ENCODE measurements at places on chromosomes 2 and 18.
A peak's percentile ranks its signal among the peaks of the same experiment; 100 is the strongest.

- no peak for DNase-seq
Measured at GRCh38 chr2:239822146-239822831, 202.9 kb downstream of the NDUFA10 start.

- DNase-seq: no peak
Measured at GRCh38 chr2:119723186-119723585, 36.5 kb upstream of the PTPN4 start.

GRCh38 chr2:69827796-69828540 lies 1.5 kb upstream of the GMCL1 start:
- DNase-seq: no peak

DNA sequence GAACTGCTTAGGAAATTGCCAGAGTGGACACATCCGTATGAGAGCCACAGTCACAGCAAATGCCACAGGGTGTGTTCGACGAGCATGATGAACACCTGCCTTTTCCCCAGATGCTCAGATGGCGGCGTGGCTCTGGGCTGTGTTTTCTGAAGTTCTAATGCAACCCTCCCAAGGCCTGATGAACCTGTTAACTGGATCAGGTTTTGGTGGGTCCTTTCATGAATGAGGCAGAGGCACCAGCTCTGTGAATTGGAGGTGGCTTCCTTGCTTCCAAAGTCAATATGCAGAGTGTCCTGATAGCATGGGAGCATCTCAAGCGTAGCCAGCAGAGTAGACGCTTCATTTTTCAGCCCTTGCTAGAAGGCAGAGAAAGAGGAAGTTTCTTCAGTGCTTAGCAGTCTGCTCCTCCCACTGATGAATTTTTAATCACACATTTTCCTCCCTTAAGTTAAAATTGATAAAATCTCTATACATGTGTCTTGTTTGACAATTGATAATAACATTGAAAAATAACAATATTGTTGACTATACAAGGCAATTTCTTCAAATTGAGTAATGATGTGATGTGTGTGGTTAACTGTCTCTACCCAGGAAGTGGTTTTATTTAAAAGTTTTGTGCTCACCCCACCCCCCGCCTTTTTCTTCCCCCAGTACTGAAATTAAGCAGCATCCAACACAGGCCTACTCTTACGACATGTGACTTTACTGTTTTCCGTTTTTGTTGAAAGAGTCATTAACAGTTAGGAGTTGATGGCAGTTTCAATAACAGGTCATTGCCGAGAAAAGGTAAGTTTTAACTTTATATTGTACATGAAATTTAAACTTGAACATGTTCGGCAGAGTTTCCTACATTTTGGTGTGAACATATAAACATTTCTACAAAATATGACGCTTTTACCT lies at the start of gene ARHGAP15:
Gene ARHGAP15, plus strand, starts transcription at position 739 of the 900 bp plus-strand sequence.
- peak; percentile 28 for DNase-seq

DNA sequence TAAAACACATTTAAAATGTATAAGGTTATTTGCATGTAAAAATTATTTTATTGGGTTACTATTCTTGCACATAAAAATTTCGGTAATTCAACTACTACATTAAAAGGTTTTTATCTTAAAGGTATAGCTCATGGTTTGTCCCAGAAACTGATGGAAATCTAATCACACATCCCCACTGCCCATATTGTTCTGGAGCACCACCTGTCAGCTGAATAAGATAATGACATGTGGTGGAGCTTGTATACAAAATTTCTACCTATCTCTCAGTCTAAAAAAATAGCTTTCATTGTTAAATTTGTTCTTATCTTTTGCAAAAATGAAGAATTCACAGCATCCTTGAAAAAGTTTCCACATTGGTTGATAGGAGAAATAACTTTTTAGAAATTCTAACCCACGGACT lies 18.3 kb downstream of the ERBB4 start:
- DNase-seq: no peak

DNA sequence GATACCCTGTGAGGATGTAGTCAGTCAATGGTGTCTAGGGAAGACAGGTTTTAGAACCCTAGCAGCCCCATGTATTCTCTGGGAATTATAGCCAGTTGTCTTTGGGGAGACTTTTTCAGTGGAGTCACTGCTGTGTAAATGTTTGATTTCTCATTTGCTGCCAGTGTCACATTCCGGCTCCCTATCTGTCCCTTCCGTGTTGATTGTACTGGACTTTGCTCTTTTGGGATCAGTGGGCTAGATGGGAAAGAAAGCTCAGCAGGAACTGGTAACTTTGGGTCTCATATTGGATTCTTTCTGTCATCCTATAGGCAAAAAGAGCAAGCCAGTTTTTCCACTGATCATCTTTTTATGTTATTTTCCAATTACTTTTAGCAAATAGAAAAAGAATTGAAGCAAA lies 70.1 kb downstream of the GTF3C3 start:
- no peak for DNase-seq

DNA sequence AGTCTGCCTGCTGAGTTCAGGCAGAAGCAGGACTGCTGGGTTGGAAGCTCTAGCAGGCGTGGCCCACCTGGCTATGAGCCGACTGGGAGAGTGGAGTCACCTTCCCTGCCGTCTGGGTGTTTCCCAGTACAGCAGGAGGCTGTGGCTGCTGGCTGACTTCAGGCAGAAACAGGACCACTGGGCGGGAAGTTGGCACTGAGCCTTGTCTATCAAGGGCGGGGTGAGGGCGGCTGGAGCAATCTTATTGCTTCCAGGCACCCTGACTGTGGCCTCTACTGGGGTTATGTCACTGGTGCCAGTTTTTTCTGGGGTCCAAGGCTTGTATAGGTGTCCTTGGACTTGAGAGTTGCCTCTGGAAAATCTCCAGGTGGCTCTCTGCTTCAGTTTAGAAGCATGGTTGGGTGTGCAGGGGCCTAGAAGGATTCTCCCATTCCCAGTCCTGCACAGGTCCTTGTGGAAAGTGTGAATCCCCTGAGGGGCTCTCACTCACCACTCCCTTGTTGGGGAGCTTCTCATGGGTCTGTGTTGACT lies 30.5 kb downstream of the LTBP1 start:
- no peak for DNase-seq

GRCh38 chr2:176595986-176596385 lies 326.7 kb downstream of the MTX2 start:
- no peak for DNase-seq

- no peak for DNase-seq
Measured at GRCh38 chr2:198231562-198231961, 427.2 kb downstream of the PLCL1 start.

DNA sequence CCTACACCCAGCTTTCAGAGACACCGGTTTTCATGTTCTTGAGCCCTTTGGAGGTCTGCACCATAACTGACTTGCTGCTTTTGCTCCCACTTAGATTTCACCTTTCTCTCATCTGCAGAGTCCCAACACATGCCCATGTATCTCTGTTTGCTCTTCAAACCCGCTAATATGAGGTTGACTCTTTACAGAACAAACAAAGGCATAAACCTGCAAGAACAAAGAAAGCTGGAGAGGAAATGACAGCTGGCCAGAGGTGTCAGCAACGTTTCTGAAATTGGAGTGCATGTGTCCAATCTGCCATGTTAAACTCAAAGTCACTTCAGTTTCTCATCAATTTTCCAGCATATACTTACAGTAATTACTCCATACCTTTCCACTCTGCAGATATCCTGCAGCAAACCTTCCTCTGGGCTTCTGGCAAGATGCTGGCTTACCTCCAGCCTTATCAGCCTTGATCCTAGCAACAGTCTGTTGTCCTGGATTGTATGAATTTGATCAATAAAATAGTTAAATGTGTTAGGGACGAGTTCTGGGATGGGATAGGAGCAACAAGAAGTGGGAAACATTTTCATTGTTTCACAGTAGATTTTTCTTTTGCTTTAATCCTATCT lies 157.4 kb downstream of the FHOD3 start:
- no peak for DNase-seq

- no peak for DNase-seq
Measured at GRCh38 chr2:230990131-230990898, 5.6 kb upstream of the SPATA3 start.

GRCh38 chr18:63887424-63887823 lies at the start of gene SERPINB2:
TSS of gene SERPINB2 (plus strand) at chr18:63887705. CDS start at chr18:63891445, 3,740 bp downstream.
- DNase-seq: no peak

DNA sequence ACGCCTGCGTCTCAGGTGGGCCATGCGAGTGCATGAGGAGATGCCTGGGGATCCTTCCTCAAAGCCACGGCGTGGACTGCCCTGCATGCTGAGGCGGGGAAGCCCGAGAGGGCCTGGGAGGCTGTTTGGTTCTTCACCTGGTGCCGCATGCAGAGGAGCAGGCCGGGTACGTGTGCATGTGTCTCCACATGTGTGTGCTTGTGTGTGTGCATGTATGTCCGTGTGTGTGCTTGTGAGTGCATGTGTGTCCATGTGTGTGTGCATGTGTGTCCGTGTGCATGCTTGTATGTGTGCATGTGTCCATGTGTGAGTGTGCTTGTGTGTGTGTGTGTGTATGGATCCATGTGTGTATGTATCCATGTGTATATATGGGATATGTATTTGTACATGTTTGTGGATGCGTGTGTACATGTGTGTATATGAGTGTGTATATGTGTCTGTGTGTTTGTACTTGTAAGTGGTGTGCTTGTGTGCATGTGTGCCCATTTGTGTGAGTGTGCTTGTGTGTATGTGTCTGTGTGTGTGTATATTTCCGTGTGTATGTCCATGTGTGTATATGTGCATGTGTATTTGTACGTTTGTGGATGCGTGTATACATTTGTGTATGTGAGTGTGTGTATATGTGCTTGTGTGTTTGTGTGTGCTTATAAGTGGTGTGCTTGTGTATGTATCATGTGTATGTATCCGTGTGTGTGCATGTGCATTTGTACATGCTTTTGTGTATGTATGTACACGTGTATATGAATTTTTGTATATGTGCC lies 79.0 kb downstream of the PTGR3 start:
- no peak for DNase-seq

GRCh38 chr2:23447405-23447804 lies 62.4 kb downstream of the KLHL29 start:
- no peak for DNase-seq

GRCh38 chr2:24870440-24870839 lies 49.6 kb downstream of the ADCY3 start:
- DNase-seq: no peak

DNA sequence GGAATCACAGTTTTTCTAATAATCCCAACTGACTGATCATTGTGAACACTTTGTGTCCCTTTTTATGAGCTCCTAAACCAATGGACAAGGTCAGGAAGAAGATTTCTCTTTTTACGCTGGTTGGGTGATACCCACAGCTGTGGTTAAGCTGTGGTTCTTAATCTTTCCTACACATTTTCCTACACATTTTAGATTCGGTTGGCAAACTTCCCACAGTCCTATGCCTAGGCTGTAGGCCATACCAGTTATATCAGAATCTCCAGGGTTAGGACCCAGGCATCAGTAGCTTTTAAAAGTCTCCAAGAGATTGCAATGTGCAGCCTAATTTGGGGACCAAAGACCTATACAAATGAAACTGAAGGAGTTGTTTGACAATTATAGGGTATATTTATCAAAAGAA lies 203.0 kb downstream of the SP3 start:
- DNase-seq: no peak

GRCh38 chr2:98935777-98936352 lies at the start of gene CRACDL:
TSS of gene CRACDL (minus strand) at chr2:98936225. CDS start at chr2:98846800, 89,425 bp downstream.
- DNase-seq: no peak

GRCh38 chr18:29060349-29060748 lies 883.4 kb upstream of the CDH2 start:
- no peak for DNase-seq

- DNase-seq: peak; percentile 47
Measured at GRCh38 chr2:36356298-36356989, 866 bp downstream of the CRIM1 start.

DNA sequence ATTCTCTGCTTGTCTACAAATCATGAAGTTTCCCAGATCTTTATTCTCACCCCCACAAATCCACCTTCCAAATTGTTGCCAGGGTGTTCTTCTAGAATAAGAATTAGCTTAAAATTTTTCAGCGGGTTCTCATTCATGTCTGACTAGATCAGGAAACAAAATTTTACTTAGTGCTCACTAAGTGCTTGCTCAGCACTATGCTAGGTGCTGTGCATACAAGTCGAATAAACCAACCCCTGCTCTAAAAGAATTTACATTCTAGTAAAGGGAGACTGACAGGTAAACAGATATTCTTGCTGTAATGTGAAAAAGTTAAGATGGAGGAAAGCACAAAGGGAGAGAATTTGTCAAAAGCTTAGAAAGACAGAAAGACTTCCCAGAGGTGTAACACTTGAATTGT lies 2.4 kb upstream of the FSIP2 start:
- no peak for DNase-seq

DNA sequence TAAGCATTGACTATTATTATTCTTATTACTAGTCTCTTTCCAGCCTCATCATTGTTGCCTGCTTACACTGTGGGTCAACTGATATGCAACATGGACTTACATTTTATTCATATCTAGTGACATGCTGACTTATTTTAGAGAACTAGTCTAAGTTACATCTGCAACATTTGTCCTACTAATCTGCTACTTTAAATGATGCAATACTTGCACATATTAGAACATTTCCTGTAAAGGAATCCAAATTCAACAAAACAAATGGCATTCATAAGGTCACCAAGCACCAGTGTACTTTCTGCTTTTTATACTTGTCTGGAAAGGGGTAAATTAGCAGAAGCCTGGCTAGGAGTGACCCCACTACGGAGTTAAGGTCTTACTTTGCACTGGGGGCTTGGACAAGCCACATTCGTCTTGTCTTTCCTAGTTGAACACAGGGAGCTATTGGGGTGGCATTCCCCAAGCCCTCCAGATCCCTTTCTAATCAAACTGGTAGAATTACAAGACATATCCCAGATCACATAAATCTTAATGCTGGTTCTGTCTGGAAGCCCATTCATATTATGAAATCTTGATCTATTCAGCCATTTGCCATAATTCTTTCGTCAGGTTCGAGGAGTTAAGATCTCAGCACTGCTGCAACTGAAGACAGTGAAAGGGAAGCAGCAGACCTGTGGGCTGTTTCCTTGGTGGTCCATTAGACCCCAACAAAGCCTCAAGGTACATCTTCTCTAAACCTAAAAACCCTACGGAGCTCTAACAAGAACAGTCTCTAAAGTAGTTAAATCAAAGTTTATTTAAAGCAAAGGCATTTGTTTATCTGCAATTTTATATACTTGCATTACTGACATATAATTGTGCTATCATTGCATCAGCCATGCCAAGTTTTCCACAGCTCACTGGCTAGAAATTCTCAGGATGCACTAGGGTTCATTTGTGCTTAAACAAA lies 49.9 kb upstream of the RTN4 start:
- DNase-seq: no peak

GRCh38 chr2:148338541-148338940 lies 306.0 kb upstream of the EPC2 start:
- DNase-seq: no peak

DNA sequence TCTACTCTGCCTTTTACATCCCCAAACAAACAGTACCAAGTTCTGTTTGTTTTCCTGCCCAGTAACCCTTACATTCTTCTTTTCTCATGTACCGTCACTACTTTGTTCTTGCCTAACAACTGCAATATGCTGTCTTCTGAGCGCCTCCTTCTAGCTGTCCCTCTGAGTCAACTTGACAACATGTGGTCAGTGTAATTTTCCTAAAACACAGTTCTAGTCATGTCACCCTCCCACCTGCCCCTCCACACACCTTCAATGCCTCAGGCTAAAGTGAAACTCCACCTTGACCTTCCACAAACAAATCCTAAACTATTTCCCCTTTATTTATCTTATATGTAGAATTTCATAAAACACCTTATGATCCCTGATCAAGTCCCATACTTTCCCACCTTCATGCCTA lies 124.6 kb upstream of the CD302 start:
- no peak for DNase-seq

- DNase-seq: no peak
Measured at GRCh38 chr18:3151399-3152264, 68.1 kb downstream of the MYOM1 start.

All from right lobe of liver (tissue), 6 donors.